Activated CD4-positive, alpha-beta T cell treated with anti-CD3 and anti-CD28 coated beads, Interleukin-2, amount 10 ng/mL, durations not matched to agents 24 days and 14 days (primary cell): ENCODE measurements at places on chromosomes 12 and 14.

GRCh38 chr14:98711453-98711852 is 560.5 kb downstream of the BCL11B start:
- DNase-seq = peak; percentile 81

DNA sequence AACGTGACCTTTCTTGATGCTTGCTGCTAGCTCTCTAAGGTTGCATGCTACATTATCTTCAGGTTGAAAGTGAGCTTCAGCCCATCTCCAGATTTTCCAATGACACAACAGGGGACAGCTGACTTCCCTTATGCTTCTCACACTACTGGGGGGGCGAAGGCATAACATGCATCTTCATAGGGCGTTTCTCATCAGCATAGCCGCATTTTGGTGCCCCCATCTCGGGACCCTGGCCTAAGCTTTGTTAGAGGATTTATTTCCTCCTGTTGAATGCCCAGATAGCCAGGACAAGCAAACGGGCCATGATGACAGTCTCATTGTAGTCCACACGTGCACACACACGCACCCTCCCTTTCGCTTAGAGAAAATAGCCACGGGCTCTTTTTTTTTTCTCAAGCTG is 30.7 kb downstream of the SSPN start:
- no peak for DNase-seq

- no peak for DNase-seq
Measured at GRCh38 chr12:131694116-131694838, 16.6 kb upstream of the SFSWAP start.

GRCh38 chr12:58443273-58443980 is 476.9 kb downstream of the LRIG3 start:
- DNase-seq = peak; percentile 73

- peak; percentile 59 for DNase-seq
Measured at GRCh38 chr12:85872497-85873091, 1.5 kb upstream of the NTS start.

DNA sequence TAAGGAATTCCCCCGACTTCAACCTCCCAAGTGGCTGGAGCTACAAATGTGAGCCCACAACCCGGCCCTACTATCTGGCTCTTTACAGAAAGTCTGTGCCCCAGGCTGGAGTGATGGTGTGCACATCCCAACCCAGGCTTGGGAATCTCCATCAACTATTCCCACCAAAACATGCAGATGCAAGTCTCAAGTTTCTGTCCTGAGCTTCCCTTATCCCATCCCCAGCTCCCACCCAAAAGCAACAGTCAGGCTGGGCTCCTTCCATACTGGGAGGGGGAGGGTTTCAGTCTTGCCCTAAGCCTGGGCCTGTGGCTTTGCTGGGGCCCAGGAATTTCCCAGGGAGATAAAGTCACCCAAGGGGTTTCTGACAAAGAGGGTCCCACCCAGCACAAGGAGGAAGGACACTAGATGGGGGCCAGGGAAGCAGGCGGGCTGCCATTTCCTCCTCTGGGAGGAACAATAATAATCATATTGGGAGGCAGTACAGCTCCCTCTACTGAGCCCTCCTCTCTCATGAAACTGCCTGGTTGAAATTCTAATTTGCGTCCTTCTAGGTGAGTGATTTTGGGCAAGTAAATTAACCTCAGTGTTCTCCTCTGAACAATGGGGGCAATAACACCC is 8.0 kb downstream of the SLC8B1 start:
- DNase-seq = no peak

GRCh38 chr12:80681287-80681686 is 26.1 kb upstream of the MYF6 start:
- DNase-seq = no peak

DNA sequence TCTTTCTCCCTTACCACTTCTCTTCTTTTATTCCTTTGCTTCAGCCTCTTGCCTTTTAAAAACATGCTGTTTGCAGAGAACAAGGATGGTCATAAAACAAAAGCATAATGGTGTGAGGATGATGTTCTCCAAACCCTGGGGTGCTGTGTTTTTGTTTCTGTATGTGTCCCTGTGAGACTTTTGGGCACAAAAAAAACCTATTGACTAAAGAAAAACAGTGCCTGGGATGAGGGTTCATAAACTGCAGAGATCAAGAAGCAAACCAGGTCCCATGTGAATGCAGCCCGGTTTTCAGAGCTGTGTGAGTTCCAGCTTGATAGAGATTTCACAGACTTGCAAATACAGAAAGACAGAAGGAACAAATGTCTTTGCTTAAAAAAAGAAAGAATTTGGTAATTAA is 148.6 kb upstream of the CPSF6 start:
- DNase-seq = no peak

- peak; percentile 80 for DNase-seq
Measured at GRCh38 chr12:12645485-12645884, 33.8 kb downstream of the CREBL2 start.

- DNase-seq = peak; percentile 84
Measured at GRCh38 chr14:75497191-75497590, 25.1 kb upstream of the BATF start.

- DNase-seq = no peak
Measured at GRCh38 chr14:23602181-23603095, 23.8 kb upstream of the JPH4 start.

GRCh38 chr14:23608454-23608853 is 27.7 kb upstream of the DHRS2 start:
- no peak for DNase-seq

DNA sequence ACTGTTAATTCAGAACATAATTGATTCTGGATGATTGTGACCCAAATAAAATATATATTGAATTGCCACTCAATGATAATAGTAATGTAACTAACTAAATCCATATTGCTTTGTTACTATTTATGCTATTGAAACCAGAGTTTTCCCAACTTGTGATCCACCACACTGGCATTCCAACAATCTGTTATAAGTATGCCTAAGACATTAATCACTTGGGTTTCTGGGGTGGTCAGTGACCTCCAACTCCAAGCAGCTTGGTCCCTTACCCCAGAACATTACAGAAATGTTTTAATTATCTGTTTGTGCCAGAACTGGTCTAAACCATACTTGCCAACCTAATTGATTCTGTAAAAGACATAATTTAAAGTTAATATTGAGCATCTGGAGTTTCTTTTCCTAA is 14.6 kb downstream of the CAPS2 start:
- DNase-seq = no peak

DNA sequence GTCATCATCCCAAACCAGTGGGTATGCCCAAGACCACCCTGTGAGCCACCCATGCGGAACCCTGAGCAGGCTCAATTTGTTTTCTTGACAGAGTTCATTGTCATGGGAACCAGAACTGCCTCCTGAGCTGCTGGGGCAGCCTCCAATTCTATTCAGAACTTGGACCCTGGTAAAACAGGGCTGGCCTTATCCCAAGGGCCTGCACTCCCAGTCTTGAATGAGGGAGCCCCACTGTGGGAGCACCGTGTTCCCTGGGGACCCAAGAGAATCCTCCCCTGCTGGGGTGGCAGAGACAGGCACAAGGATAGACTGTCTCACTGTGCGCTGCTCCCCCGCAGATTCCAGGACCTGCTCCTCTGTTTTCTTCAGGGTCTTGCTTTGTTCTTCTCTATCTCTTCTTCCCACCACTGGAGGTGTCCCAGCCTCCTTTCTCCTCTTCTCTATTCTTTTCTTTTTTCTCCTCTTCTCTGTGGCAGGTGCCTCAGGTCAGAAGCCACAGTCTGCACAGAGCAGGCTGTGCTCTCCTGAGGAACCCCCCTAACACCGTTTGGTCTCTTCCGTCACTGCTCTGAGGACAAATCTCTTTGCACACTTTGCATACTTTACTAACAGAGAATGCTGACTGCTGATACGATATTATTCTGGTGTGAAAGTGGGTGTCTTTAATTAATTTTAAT is 31.2 kb upstream of the CHPT1 start:
- DNase-seq = no peak

GRCh38 chr12:62720661-62721330 is 214.2 kb downstream of the PPM1H start:
- DNase-seq = no peak

DNA sequence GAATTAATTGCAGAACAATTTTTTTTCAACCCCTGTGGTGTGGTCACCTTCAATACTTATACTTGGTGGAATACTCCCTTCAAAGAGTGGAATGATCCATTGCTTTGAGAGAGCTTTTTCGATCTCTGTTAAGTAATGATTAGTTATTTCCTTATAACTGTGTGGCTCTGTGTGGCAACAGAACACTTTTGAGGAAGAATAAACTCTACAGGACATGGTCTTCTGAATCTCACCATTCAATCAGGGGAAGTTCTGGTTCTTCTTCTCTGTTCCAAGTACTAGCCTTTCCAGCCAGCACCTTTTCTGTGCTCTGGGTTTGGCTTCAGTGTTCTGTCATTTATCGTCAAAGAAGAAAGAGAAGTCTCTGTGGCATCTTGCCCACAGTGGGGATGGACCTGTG is 369.2 kb downstream of the ZFP36L1 start:
- DNase-seq = no peak

- peak; percentile 42 for DNase-seq
Measured at GRCh38 chr14:101286271-101287018, 274.9 kb upstream of the DIO3 start.

- no peak for DNase-seq
Measured at GRCh38 chr12:101338087-101338486, 58.2 kb downstream of the UTP20 start.

DNA sequence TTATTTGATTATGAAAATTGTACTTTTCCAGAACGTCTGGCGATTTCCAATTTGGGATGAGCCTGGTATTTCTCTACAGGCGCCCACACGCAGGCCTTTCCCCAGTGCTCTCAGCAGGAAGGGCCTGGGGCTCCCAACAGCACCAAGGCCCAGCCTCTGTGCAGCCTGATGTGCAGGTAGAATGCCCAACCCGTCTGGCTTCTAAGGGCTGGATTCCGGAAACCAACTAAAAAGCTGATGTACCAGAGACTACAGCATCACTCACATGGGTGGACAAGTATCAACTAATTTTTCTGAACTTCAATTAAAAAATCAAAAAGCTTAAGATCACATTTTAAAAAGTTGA is 25.8 kb downstream of the CDC42BPB start:
- DNase-seq = no peak

DNA sequence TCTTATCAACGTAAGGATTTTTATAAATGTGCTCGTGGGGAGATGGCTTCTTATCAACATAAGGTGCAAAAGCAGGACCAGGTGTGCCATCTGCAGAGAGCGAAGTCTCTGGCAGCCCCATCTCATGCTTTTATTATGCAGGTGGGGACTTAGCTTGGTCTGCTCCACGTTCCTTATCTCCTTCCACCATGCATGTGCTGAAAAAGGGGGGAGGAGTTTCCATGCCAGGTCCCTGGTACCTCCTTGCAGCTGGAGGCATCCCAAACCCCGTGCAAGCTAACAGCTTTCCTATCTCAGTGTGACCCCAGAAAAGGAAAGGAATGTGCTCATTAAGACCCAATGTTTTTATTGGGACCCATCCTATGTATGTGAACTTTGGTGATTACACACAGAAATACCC is 608.5 kb downstream of the TMEM121 start:
- DNase-seq = peak; percentile 33

DNA sequence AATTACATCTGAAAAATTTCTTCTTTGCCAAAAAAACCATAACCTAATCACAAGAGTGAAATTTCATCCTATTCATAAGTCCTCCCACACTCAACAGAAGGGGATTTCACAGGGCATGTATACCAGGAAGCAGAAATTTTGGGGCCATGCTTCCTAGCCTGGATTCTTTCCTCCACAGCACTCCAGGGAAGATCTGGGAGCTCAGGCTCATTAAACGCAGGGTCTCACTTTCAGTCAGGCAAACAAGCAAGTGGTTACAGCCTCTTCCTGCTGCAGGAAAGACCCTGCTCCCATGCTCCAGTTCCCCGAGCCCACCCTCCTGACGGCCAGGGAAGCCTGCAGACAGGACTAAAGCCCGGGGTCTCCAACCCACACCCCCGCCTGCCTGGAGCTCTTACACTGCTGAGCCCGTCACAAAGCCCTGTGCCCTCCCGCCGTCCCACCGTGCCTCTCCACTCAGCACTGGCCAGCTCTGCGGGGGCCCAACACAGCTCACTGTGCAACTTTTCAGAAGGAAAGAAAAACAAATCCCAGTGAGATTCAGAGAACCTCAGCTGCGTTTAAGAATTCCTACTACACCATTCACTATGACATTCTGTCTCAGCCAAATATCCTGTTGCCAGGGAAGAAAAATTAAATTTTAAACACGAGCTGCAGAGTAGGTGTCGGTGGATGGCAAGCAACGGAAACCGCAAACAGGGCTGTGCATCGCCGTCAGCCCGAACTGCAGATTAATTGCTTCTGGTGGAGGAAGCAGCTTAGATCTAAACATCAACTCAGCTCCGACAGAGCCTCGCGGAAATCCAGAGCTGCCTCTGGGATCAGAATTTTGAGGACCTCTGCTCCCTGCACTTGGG is 106.7 kb upstream of the SFSWAP start:
- DNase-seq = peak; percentile 87

DNA sequence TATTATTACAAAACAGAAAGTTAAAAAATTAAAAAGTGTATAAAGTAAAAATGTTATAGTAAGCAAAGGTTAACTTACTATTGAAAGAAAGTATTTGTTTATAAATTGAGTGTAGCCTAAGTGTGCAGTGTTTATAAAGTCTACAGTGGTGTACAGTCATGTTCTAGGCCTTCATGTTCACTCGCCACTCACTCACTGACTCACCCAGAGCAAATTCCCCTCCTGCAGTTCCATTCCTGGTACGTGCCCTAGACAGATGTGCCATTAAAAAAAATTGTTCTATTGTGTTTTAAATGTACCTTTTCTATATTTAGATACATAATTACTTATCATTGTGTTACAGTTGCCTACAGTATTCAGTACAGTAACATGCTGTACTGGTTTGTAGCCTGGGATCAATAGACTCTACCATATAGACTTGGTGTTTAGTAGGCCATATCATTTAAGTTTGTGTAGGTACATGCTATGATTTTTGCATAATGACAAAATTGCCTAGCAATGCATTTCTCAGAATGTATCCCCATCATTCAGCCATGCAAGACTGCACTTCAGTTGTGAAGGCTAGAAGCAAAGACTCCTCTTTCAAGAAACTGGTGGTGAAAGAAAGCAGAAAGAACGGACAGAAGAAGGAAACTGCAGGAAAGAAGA is 100.6 kb downstream of the DACT1 start:
- DNase-seq = no peak

DNA sequence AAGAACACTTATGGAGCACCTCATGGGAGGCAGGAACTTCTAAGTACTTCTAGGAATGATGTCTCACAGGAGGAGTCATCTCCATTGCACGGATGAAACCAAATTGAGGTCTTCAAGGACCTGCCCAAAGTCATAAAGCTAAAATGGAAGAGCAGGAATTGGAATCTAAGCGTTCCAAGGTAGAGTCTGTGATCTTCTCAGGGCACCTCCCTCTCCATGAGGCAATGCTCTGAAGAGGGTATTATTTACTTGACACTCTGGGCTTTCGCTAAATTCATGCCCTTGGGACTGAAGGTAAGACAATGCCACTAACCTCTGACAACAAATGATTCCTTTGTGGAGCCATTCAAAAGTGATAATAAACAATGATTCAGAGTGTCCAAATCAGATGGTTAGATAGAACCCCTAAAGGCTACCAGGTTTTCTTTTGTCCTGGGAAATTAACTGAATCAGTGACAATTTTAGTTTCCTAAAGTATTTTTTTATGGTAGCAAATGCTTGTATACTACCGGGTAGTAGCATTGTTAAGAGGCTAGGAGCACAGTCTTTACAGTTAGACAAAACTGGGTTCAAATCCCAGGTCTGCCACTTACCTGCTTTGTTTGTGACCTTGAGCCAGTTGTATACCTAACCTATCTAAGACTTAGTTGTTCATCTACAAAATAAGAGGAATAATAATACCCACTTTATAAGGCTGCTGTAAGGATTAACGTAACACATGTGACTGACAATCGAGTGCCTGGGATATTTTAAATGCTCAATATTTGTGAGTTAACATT is 12.3 kb downstream of the HMGA2 start:
- no peak for DNase-seq

GRCh38 chr12:106303202-106303820 is 778 bp downstream of the TCP11L2 start:
- peak; percentile 96 for DNase-seq
